ENCODE measurements at places on chromosomes 3 and 15.

DNA sequence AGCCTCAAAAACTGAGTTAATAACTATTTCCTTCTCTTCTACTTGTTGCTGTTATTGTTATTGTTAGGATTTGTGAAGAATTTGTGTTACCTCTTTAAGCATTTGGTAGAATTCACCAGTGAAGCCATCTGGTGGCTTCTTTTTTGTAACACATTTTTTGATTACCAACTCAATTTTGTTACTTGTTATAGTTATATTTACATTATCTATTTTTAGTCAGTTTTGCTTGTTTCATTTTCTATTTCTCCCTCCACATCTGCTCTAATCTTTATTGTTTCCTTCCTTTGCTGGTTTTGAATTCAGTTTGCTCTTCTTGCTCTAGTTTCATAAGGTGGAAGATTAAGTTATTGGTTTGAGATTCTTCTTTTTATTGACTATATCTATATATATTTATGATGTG, 3.7 kb upstream of the SLC9C1 start:
- no peak for DNase-seq

DNA sequence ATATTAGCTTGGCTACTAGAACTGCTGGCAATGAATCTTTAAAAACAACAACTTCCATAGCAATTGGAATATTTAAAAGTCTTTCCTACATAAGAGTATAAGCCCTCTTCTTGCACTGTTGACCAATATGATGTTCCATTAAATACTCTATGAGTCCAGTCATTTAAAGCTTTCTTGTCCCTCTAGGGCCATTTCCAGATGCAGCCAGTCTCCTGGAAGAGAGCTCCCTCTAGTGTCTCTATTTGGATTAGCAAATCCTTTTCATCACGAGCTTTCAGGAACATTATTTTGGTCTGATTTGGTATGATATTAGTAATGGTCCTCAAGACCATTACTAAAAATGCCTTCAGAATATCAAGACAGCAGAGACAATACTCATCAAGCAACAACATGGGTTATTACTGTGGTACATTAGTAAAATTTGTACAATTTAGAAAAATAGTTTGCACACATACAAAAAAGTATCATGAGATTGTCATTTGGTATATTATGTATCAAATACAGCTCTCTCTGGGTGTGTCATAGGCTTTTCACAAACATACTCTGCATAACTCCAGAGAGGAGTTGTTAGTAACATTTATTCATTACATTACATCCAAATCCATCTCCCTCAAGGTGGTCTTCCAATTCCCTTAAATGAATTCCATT, 101.3 kb downstream of the DPH6 start:
- no peak for DNase-seq

DNA sequence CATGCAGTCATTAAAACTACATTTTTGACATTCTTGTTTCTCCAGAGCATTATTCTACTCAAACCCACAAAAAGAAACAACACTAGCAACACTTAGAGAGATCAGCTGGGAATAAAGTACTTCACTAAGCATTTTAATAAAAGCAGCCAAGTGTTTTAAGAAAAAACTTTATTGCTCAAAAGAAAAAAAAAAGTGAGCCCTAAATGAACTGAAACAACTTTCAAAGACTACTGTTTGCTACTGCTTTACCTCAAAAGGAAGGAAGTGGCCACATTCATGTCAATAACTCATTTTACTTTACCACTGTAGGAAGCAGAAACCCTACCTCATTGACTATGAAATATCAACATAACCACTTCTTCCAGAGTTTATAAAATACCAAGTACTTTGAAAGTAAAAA, 91.3 kb downstream of the UACA start:
- DNase-seq: no peak

DNA sequence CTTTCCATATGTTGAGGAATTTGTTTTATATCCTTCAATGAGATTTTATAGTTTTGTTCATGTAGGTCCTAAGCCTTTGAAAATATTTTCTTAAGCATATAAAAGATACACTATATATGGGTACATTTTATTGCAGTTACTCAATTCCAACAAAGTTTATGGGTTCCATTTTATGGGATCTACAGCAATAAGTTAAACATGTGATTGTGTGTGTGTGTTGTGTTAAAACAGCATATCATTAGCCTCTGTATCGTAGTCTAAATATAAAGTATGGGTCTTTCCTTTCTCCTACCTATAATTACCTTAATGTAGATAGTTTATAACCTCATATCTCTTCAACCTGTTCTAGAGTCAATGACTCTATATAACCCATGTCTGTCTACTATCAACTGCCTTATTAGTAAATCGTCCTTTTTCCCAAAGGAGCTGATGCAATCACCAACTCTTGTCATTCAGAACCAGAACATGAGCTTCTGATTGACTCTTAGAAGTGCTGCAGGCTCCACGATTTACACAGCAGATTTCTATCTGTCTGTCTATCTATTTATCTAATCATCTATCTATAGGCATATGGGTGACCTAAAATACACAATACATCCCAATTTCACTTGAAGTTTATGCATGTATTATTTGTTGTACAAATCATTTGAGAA, 512.6 kb upstream of the CBLB start:
- no peak for DNase-seq

DNA sequence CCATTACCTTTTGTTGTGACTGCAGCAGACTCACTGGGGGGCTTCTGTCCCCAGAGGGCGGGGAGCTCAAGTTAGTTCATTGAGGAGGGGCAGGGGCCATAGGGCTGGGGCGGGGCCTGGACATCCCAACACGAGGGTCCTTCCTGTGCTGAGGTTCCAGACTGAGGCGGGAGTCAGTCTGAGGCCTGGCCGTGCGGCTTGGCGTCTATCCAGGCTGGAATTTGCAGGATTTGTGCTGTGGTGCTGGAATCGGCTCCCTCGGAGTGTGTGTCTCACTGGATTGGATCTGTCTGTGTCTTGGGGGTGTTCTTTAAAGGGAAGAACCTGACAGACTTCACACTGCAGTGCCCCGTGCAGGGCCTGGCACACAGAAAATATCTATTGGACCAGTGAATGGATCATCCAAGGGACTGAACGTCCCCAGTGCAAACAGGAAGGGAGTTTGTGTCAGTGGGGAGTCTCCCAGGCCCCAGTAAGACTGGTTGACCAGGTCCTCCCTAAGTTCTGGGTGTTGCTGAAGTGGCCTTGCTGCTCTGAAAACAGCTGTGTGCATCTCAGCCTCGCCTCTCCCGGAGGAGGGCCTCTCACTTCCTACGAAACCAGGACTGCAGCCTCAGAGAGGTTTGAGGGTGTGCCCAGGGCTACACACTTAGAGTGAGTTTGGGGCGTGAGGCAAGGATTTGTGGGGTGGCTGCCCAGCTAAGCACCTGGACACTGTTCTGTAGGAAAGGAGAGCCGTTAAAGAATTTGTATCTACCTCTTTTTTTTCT, 26.1 kb downstream of the GOLGA6L2 start:
- no peak for DNase-seq

- DNase-seq: no peak
Observed at GRCh38 chr3:99409961-99410360, 228.4 kb upstream of the COL8A1 start.

GRCh38 chr3:125671461-125672243, 76.4 kb upstream of the OSBPL11 start:
- DNase-seq: no peak

DNA sequence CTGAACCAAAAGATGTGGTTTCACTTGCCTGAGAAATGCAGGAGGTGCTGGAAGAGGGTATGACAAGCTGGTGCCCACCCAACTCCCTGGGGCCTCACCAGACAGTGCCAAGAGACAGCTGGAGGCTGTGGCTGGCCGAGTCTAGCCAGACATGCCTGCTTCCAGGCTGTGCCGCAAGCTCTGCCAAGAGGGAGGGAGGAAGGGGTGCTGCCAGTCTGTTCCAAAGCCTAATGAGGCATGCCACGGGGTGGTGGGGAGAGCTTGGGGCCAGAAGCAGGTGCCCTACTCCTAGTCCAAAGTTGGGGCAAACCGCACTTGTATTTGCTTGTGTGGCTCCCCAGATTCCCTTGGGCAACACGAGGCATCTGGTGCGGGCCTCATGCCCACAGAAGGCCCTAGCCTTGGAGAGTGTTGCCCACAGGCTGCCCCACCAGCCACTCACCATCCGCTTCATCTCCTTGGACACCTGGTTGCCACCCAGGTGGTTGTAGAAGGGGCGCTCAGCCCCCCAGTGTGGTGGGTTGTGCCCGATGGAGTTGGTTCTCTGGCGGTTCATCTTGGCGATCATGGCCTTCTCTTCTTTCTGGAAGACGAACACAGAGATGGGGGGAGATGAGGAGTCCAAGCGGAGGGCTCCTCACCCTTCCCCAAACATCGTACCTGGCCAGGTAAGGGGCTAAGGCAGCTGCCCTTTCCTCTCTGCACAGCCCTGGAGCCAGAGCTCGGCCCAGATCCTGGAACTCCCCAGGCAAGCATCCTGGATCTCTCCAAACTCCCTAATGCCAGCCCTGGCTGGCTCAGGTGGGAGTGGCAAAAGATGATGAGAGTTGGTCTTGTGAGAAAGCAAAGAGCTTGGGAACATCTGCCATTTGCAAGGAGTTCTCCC, 123.4 kb downstream of the SEC22A start:
- DNase-seq: no peak

DNA sequence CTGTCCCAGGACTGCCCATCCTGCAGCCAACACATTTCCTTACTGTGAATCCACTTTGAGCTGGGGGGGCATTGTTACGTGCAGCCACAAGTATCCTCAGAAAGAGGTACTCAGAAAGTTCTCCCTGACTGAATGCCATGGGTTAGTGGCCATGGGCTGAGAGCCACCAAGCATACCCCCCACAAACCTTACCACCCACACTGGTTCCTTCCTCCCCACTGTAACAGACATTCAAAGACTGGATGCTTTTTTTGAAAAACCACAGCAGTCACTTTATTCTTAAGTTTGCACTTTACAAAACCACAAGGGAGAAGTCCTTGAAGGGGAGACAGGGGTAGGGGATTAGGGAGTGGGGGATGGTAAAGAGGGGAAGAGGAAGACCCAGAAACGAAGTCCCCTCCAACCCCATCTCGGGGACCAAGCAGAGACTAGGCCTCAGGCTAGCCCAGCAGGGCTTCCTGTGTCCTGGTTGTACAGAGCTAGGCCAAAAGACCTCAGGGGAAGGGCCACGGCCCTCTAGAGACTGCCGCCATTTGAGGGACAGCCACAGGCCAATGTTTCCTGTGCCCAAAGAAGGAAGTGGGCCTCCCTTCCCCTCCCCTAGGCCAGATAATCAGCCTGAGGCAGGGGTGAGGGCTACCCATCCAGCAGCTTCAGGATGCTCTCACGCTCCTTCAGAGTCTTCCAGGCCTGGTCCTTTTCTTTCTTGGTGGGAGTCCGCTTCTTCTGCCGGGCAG, 10.1 kb upstream of the CAMK1 start:
- no peak for DNase-seq

GRCh38 chr3:13838421-13838820, 41.5 kb downstream of the WNT7A start:
- no peak for DNase-seq

DNA sequence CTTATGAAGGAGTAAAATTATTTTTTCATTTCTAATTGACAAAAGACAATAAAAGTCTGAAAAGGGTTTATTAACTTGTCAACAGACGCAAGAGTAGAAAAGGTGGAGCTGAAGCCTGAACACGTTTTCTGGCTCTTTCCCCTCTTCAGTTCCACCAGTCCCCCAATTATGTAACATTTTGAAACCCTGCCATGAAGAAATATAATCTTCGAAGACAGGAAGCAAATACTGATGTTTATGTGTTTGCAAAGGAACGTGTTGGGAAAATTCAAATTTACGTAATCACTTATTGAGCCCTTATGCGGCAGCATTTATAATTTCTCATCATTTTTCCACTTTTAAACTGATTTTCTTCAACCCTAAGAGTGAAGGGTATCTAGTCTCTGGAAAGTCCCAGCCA, 767 bp downstream of the AP3S2 start:
- no peak for DNase-seq

- DNase-seq: no peak
Observed at GRCh38 chr3:67863869-67864268, 209.5 kb upstream of the SUCLG2 start.

- no peak for DNase-seq
Observed at GRCh38 chr15:86661580-86661979, 581.9 kb downstream of the AGBL1 start.

- no peak for DNase-seq
Observed at GRCh38 chr3:51393564-51393963, 2.5 kb downstream of the RBM15B start.

- DNase-seq: no peak
Observed at GRCh38 chr3:156818890-156819289, 7.3 kb upstream of the LEKR1 start.

DNA sequence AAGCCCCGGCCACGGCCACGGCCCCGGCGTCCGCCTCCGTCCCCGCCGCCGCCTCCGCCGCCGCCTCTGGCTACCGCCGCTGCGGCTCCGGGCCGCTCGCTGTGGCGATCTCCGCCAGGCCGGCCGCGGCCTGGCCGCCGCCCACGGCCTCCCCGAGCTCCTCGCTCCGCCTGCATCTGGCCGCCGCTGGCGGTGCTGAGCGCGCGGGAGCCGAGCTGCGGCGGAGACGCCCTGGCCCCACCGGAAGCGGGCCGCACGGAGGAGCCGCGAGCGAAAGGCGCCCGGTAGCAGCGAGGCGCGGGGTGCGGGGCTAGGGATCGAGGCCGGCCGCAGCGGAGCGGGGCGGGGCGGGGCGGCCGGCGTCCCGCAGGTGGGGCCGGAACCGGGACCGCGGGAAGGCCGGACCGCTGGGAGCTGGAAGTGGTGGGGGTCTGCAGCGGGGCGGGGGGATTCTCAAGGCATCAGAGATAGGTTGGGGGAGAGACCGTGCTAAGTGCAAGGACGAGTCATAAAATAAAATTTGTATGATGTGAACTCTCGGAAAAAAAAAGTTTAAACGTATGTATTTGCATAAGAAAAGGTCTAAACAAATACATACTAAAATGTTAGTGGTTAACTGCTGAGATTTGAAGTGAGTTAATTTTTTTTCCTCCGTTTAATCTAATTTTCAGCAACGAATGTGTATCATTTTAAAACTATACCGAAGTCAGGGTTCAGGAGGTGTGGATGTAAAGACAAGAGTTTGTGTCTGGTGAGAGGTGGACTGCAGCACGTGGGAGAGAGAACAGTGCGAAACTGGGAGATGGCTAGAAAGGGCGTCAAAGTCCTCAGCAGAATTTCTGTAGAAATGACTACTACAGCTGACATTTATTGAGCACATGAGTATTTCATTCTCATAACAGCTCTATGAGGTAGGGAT, at the start of gene AVEN:
AVEN (minus strand) TSS at position 334 of the 919 bp plus-strand sequence; CDS start at position 176, 158 bp downstream.
- DNase-seq: peak; percentile 37

GRCh38 chr3:161291191-161291901, 70.2 kb downstream of the NMD3 start:
- DNase-seq: no peak

DNA sequence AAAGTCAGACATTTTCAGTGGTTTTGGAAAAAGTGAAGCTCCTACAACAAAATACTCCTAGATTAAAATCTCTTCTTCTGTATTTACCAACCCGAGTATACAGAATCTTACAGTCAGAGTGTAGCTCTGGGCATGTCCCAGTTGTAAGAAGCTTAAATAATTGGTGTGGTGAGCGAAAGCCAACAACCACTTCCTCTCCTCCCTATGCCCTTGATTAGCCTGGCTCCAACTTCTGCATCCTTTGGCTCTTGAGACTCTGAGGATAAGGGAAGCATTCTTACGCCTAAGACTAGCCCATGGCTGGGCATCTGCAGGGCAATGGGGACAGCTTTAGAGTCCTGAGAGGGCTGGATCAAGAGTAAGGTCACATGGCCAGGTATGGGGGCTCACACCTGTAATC, 25.5 kb downstream of the RFT1 start:
- DNase-seq: no peak

All from Peyer's patch (tissue), 4 donors.